HT-29 (cell line): ENCODE measurements at places on chromosomes 1 and 21. TPM values are rescaled to one million over a fixed set of nuclear protein-coding genes. Genes with fewer than 3 reads are reported as not detected.

The SEMA4A gene
- 5.1 and 11.6 TPM in 2 replicates for total RNA-seq

The KRTAP19-1 gene
- total RNA-seq, result not detected in 2 replicates

The TAS1R1 gene
- not detected in 2 replicates for total RNA-seq

The UBE2U gene
- total RNA-seq, result not detected in 2 replicates

The PALMD gene
- total RNA-seq, result 0.16 and 0.31 TPM in 2 replicates

The EPHB2 gene
- 2.0 and 3.3 TPM in 2 replicates for total RNA-seq

The LCE1B gene
- not detected in 2 replicates for total RNA-seq

The MATN1 gene
- total RNA-seq, result not detected in 2 replicates

The RHEX gene
- not detected in 2 replicates for total RNA-seq

The IGSF9 gene
- 5.9 and 6.5 TPM in 2 replicates for total RNA-seq

The CCDC17 gene
- 0.86 and 1.3 TPM in 2 replicates for total RNA-seq

The ASCL5 gene
- not detected in 2 replicates for total RNA-seq

The FMO1 gene
- total RNA-seq, result not detected in 2 replicates
